Cardiac septum (tissue), 1 donor: ENCODE measurements at places on chromosomes 2 and 18. TPM values are rescaled to one million over a fixed set of nuclear protein-coding genes. Genes with fewer than 3 reads are reported as not detected.

- no peak for DNase-seq
These were observed 128.8 kb upstream of the SLC1A4 start for GRCh38 chr2:64860276-64860885.

- DNase-seq = peak; percentile 97
These were observed 33.8 kb upstream of the IMPA2 start for GRCh38 chr18:11947214-11948191.

DNA sequence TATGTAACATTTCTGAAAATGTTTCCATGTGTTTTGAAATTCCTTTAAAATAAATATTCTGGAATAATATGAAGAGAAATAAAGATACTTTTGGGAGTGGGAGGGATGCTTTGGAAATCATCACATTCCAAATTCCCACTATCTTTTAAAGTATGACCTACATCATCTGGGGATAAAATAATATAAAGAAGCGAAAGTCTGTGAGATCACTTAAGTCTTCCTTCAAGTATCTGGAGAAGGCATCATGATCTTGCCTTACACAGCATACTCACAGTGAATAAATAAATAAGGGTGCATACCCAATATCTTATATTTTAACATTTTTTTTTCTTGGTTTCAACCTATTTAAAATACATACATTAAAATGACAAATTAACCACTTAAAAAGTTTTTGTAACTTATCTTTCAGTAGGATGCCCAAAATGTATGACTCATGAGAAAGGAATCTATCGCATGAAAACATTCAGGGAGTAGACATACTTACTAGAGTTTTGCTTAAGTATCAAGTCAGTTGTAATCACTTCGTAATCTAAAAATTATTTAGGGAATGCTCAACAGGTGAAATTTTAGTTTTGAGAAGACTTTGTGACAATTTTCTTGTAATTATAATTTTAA, 248.3 kb upstream of the COL3A1 start:
- no peak for DNase-seq

GRCh38 chr2:218984239-218985020, 554 bp downstream of the FEV start:
- DNase-seq = peak; percentile 80

DNA sequence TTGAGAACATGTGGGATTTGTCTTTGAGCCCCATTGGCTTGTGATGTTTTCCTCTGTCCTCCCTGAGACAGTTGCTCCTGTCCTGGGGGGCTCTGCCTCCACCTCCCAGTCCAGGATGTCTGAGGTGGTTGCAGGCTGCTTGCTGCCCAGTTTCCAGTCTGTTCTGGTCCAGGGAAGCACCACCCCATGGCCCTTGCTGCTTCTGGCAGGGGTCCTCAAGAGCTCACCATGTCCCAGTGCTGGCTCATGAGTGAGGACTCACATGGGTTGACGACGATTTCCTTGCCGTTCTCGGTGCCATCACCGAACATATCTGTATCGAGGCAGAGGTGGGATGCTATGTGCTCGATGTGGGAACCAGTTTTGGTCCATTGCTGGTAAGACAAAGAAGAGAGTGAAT, 103.4 kb upstream of the CAPN13 start:
- DNase-seq = peak; percentile 31

- DNase-seq = no peak
These were observed 71.2 kb downstream of the SLC8A1 start for GRCh38 chr2:40380721-40381120.

DNA sequence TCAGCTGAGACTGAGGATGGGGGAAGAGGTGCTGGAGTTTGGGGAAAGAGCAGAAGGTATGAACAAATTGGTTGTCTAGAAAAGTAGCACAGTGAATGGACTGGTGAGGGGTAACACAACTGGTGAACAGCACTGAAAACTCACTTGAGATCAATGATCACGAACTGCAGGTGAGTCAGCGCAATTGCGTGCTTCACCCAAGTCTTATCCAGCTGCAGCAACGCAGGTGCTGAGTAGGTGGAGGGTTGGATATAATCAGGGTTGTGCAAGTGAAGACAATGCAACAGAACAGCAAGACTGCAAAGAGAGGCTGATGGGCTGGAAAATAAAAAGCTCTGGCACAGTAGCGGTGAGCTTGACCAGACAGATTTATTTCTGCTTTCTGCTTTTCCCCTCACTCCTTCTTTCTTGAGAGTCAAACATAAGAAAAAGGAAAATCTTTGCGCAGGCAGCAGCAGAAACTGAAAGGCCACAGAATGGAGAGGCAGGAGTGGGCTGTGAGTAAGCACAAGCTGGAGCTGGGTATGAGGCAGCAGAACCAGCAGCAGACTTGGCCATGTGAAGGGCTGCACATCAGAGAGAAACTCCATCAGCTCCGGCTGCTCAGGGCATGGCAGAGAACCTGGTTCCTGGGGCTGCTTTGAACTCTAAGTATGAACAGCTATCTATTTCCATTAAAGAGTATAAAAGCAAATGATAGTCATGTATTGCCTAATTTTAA, 99.4 kb upstream of the ARL5A start:
- DNase-seq = no peak

DNA sequence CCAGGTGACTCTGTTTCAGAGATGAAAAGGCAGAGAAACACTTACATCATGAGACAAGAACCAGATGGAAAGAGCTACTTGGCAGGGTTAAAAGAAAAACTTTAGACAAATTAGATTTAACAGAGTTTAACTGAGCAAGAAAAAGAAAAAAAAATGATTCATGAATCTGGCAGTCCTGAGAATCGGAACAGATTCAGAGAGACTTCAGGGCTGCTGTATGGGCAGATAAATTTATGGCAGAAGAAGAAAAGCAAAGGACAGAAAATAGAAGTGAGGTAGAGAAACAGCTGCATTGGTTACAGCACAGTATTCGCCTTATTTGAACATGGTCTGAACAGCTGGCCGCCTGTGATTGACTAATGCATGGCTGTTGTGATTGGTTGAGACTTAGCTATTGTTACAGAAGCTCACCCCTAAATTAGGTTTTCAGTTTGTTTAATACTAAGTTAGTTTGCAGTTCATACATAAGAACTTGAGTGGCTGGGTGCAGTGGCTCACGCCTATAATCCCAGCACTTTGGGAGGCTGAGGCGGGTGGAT, 43.0 kb upstream of the RHOB start:
- DNase-seq = no peak

DNA sequence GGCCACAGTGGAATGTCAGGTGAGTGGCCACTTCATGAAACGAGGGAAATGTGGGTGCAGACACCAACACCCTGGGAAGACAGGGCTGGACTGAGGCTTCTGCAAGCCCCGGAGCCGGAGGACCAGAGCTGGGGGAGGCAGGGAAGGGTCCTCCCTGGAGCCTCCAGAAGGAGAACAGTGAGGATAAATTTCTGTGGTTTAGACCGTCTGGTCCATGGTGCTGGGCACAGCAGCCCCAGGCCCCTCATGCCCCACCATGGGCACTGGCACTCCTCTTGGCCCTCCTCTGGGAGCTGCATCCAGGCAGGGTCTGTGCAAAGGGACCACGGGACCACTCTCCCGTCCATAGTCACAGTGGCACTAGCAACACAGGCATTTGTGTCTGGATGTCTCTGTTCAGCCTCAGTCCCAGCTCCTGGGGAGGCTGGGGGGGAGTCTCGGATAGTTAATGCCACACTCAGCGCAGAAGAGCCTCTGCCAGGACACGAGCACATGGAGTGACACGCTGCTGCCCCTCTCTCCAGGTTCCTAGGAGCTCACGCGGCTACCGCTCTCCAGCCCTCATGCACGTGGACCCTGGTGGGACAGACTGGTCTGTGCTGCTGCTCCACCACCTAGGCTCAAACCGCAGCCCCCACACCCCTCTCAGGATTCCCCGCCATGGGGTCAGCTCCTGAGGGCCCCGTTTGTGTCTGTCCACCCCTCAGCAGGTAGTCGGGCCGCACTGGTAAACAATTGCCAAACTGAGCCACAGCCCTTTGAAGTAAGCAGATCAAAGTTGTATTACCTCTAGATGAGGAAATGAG, 305.9 kb upstream of the SALL3 start:
- DNase-seq = no peak

- DNase-seq = no peak
These were observed 13.3 kb upstream of the CYRIA start for GRCh38 chr2:16678964-16679363.

DNA sequence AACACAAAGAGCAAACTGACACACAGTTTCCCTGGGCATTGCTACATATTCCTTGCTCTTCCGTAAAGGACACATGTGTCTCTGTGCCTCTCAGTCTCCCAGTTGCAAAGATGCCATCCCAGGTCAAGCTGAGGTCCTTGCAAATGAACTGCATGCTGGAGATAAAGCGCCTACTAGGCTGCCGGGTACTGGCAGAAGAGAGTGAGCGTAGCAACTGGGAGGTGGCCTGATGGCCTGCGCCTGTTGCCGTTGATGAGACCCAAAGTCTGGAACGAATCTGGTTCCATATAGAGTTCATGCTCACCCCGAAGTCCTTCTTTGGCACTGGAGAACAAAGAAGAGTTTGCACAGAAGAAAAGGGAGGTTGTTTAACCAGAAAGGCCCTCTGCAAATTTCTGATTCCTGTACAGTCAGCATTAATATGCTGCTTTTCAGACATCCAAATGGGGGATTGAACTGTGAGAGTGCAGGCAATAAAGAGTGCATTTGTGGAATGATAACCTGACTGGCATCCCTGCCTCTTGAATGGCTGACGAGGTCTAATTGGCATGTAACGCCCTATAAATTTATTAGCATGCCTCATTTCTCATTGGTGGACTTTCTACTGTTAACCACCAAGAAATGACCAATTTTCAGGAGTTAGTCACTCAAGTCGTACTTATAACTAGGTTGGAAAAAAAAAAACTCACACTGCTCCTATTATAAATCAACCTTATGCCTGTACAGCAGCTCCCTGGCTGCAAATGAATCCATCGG, 78.7 kb downstream of the GBX2 start:
- DNase-seq = no peak

DNA sequence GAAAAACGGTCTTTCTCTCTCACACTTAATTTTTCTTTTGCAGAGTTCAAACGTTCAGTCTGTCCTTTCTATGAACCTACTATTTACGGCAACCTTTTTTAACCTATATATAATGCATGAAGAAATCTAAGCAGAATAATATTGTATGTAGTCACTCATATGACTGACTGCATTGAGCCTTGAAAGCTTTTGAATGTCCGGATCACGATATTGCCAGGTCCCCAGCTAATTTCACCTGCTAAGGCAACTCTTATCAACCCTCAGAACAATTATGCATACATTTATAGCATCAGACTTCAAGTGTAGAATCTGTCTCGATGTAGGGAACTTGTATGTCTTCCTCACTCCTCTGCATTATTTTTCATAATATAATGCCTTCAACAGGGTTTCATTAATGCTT, 1083.8 kb upstream of the KLHL29 start:
- no peak for DNase-seq

GRCh38 chr18:71075147-71075546, 786.3 kb downstream of the SOCS6 start:
- DNase-seq = no peak

- no peak for DNase-seq
These were observed 883.7 kb downstream of the TSN start for GRCh38 chr2:122639176-122639575.

DNA sequence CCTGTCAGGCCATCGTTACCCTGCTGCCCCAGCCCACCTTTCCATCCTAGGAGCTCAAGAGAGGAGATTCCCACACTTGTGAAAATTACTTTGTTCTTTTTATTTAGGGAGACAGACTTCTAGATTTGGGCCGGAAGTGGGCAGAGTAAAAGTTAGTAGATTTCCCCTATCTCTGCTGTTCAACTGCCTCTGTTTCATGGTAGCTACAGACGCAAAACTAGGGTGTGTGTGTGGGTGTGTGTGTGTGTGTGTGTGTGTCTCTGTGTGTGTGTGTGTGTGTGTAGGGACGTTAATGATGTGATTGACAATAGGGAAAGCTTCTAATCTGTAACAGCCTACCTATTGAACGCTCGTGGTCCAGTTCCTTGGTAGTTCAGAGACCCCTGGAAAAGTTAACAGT, 438 bp downstream of the PSMA8 start:
- DNase-seq = no peak

DNA sequence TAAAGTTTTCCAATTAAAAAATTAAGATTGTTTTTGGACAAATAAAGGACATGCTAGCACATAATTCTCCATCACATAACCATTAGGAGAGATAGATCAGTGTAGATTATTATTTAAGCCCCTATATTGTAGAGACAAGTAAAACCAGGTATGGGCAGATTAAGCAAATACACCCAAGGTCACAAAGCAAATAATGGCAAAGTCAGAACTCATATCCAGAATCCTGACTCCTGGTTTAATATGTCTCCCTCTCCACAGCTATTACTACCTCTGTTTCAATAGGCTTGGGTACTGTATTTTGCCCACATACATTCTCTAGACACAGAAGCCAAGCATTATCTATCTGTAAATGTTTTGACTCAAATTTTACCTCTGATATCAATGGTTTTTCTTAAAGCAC, 282.3 kb downstream of the EPHA4 start:
- DNase-seq = no peak

- peak; percentile 70 for DNase-seq
These were observed 15.9 kb downstream of the CAPN10 start for GRCh38 chr2:240602266-240603050.

DNA sequence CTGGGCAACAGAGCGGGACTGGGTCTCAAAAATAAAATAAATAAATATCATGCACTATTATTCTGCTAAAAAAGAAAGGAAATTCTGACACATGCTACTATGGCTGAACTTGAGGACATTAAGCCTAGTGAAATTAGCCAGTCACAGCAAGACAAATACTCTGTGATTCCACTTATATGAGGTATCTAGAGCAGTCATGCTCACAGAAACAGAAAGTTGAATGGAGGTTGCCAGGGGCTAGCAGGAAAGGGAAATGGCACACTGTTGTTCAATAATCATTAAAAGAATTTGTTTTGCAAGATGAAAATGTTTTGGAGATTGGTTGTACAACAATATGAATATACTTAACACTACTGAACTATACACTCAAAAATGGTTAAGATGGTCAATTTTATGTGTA, 60.8 kb downstream of the NCKAP1 start:
- DNase-seq = no peak

GRCh38 chr18:21702602-21703001, 2.0 kb downstream of the ABHD3 start:
- DNase-seq = no peak

Gene SFTPB
- total RNA-seq = not detected

Gene OR6B2
- total RNA-seq = not detected

Gene DQX1
- total RNA-seq = not detected

Gene NEURL3
- total RNA-seq = not detected

Gene TMEFF2
- total RNA-seq = not detected

Gene TRIB2
- total RNA-seq = 49.9 TPM

Gene CHRND
- 0.11 TPM for total RNA-seq
